ENCODE measurements at places on chromosomes 1 and 21.

- DNase-seq: no peak
Observed at GRCh38 chr1:36320291-36320761, 3.1 kb downstream of the EVA1B start.

GRCh38 chr1:185846672-185847444, 112.7 kb downstream of the HMCN1 start:
- DNase-seq: no peak

DNA sequence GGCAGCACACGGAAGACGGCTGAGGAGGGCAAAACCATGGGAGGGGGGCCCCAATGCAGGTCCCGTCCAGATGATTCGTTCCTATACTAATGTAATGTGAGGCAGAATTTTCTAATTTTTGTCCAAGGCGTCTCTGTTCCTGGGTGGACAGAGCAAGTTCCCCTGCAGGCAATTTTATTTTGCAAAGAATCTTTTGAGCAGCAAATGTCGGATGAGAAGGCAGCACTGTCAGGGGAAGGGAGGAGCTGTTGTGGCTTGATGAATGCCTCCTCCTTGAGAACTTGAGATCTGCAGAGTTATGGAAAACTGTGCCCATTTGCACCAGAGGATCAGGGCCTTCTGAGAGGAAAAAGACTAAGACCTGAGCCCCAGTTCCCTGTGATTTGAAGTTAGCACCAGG, 17.3 kb downstream of the SLC1A7 start:
- DNase-seq: no peak

GRCh38 chr1:243272401-243272800, 16.6 kb downstream of the SDCCAG8 start:
- DNase-seq: no peak

- DNase-seq: no peak
Observed at GRCh38 chr1:89948722-89949345, 46.1 kb upstream of the ZNF326 start.

- no peak for DNase-seq
Observed at GRCh38 chr1:5376538-5377247, 615.5 kb downstream of the NPHP4 start.

DNA sequence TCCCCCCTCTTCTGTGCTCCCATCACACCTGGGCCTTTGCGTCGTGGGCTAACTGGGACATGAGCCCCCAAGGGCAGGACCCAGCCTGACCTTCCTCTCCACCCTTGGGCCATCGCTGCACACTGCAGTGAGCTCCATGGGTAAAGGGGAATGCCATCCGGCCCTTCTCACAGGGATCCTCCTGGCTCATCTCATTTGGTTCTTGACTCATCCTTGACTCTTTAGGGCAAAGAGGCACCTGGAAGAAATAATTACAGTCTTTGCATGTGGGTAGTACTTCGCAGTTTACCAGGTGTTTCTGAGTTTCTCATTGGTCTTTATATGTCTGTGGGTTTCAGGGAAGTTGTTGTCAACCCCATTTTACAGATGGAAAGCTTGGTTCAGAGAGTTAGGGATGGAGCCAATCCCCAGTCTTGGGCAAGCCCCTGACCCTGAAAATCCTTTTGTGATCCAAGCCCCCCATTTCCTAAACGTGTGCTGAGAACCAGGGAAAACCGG, 59.3 kb upstream of the ID3 start:
- no peak for DNase-seq

- no peak for DNase-seq
Observed at GRCh38 chr1:174639461-174639860, 191.7 kb downstream of the GPR52 start.

GRCh38 chr1:90616395-90616794, 100.7 kb downstream of the BARHL2 start:
- no peak for DNase-seq

DNA sequence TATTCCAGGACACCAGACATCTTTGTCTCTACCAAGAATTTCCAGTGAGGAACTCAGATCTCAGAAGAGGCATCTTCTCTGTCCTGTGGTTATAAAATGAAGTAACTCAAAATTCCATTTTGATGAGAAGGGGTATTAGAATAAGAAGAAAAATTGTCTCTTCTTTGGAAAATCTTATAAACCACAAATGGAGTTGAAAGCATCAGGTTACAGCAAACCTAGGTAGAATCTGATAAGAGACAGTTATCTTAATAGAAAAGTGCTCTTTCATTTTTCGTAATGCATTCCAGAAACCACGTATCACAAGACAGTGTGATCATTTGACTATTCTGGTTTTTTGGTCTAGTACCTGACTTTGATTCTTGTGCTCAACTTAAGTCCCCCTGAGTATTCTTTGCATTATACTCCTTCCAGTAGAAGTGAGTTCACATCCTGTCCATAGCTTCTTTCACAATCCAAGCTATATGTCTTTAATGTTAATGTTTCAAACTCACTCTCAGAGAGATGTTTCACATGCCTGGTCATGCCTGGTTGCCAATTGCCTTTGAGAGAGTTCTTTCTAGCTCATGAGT, 120.9 kb upstream of the PRDX6 start:
- DNase-seq: no peak

- DNase-seq: peak; percentile 50
Observed at GRCh38 chr21:44567481-44568171, 5.9 kb upstream of the KRTAP10-4 start.

DNA sequence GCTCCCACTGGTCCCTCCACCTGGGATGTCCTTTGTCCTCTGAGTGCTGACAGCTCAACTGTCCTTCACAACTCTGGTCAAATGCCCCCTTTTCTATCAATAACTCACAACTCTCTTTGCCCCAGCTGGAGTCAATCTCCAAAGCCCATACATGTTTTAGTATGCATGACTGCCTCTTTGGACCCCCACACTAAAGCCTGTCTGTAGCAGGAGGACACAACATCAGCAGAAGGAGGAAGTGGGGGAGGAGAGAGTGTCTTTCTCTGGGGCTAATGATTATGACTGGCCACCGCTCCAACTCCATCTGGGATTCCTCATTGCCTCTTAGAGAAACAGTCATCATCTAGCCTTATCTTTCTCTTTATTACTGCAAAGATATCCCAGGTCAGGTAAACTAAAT, 186.6 kb upstream of the FGGY start:
- DNase-seq: no peak

GRCh38 chr1:78146205-78146771, 100.5 kb downstream of the GIPC2 start:
- no peak for DNase-seq

- no peak for DNase-seq
Observed at GRCh38 chr1:222370081-222370912, 177.6 kb downstream of the HHIPL2 start.

DNA sequence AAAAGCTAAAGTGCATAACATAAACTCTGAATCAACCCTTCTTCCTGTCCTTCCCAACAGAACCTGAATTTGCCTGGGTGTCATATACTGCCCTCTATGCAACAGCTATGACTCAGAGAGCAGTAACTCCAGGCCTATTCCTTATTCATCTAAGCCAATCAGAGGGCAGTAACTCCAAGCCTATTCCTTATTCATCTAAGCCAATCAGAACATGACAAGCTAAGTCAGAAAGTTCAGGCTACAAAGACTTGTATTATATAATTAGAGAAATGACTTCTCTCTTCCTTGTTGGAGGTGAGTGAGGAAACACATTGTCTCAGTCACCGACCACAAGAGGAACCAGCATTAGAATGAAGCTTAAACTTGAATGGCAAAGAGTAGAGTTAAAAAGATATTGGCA, 26.2 kb upstream of the TADA1 start:
- no peak for DNase-seq

DNA sequence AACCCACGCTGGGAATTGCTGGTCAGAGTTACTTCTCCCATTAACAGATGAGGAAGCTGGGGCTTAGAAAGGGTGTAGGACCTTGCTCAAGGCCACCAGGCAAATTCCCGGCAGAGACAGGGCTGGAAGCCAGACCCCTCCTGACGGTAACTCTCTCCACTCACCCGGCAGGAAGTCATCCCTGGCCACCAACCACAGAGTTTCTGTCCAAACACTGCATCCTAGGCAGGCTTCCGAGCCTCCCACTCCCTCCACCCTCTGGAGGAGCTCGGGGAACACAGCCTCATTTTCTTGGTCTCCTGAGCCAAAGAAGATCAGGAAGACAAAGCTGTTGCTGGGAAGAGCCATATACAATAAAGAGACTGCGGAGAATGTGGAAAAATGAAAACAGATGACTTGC, 25.0 kb upstream of the ZNF436 start:
- DNase-seq: peak; percentile 70

- DNase-seq: no peak
Observed at GRCh38 chr1:844472-845026, 79.2 kb upstream of the SAMD11 start.

DNA sequence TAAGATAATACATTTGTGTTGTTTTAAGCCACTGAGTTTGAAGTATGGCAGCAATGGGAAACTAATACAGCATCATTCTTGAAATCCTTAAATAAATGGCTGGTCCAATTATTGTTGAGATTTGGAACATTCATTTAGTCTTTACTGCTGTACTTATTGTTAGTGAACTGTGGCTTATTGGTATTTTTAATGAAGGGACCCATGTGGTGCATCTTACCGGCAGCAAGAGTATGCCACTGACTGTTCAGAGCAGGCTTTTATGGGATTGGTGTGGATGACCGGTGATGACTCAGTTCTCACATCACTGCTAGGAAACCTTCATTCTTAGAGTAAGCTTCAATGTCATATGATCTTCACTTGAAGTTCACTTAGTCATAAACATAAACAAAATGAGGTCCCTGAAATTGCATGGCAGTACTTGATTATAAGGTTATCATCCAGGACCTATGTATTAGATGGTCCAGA, 31.5 kb downstream of the PRKAA2 start:
- DNase-seq: no peak

GRCh38 chr1:37922767-37923550, 23.9 kb downstream of the INPP5B start:
- DNase-seq: no peak

GRCh38 chr1:5743435-5744095, 248.7 kb downstream of the NPHP4 start:
- DNase-seq: peak; percentile 44

DNA sequence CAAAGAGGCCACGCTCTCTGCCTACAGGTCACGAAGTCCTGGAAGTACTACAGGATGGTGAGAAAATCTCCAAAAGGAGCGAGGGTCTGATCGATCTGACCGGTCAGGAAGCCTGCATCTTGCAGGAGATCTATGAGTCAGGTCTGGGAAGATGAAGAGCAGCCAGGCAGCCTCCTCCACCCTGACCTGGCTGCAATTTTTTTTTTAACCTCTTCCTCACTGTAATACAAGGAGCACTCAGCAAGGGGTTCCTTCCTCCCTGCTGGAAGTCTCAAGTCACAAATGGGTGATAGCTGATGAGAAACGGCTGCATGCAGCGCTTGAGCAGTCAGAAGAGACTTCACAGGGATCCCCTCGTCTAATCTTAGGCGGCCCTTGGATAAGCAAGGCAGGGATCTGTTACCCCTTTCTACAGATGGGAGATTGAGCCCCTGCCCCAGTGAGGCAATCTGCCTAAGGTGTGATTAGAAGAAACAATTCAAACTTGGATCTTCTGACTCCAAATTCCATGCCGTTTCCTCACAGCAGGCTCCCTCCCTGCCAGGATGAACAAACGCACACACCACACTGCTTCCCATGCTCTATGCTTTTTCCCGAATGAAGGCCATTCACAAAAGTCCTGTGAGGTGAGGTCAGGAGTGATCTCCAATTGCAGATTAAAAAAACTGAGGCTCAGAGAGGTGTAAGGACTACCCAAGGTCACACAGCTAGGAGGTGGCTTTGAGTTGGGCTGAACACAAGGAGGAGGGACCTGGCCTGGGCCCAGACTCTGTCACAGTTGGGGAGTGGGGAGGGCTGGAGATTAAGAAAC, 48.3 kb downstream of the ECE1 start:
- DNase-seq: no peak

- DNase-seq: no peak
Observed at GRCh38 chr1:218451415-218451814, 106.3 kb downstream of the TGFB2 start.

- DNase-seq: no peak
Observed at GRCh38 chr1:203638950-203639349, 12.3 kb downstream of the ATP2B4 start.

DNA sequence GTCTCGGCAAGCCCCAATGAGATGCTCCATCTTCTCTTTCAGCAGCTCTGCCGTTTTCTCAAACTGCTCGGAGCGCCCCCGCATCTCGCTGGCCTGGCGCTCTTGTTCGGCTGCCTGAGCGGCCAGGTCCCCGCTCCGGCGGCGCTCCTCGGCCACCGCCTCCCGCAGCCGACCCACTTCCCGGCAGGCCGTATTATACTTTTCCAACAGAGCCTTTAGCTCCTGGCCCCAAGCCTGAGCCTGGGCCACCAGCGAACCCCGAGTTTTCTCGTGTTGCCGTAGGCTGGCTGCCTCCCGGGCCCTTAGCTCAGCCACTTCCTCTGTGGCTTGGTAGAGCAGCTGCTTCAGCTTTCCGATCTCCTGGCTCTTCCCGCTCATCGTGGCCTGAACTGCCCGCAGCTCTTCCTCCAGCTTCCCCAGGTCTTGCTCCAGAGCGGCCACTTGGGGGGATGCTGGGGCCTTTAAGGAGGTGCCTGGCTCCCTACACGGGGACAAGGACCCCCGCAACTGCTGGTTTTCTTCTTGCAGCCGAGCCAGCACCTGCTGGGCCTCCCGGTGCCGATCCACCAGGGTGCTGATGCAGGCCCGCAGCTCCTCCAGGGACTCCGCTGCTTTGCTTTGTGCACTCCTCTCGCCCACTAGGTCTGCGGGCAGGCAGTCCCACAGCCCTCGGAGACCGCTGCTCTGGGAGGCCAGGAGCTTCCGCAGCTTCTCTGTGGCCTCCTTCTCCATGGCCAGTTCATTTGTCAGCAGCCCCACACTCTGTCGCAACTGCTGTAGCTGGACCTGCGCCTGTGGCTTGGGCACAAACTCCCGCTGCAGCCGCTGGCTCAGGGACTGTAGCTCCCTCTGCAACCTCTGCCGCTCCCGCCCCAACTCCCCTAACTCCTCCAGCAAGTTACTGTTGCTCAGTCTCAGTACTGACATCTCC, 13.4 kb upstream of the PIAS3 start:
- peak; percentile 74 for DNase-seq

GRCh38 chr1:58345215-58346035, 201.1 kb downstream of the OMA1 start:
- no peak for DNase-seq
